Ascending aorta (tissue), 2 donors: ENCODE measurements at places on chromosomes 5 and 9.

GRCh38 chr5:137565450-137565849 lies 66.3 kb upstream of the SPOCK1 start:
- no peaks in the 10 kb centered on the region for H3K36me3 ChIP-seq
- H3K4me3 ChIP-seq, result no peak overlapping the region
- peaks cover 3% of the 10 kb centered on the region for H3K4me1 ChIP-seq

DNA sequence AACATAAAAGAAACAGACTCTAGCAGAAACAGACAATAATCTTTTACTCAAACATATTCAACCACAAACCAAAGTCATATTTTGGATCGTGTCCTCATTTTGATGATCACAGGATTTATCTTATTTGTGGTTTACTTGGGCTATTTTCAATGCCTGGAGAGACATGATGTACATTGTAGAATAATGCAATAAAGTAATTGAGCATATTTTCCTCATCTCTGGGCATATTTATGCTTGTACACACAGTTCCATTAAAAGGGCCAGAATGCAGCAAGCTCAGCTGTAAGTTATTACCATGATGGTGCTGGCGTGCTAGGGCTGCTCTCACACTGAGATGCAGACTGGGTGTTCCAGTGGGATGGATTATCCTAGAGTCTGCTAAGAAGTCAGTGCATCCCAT lies 456.7 kb downstream of the TLE4 start:
- no peaks in the 10 kb centered on the region for H3K27me3 ChIP-seq
- no peak overlapping the region for H3K27ac ChIP-seq
- H3K4me1 ChIP-seq, result no peaks in the 10 kb centered on the region
- no peak for DNase-seq

DNA sequence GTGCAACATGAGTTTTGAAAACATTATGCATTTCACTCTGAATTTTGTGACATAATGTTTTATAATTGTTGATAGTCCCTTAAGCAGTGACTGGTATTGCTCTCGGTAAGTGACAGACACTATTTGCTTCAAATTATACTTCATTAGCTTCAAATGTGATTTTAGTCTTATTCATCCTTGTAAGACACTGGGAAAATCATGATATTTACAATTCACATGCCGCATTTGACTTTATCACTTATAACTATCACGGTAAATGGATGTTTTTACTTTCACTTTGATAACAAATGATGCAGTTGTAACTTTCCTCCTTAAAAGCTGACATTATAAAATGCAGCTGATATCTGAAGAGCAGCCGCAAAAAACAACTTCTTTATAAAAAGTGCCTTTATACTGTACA lies 44.1 kb upstream of the ITGA2 start:
- H3K27ac ChIP-seq, result no peak overlapping the region
- no peaks in the 10 kb centered on the region for H3K4me1 ChIP-seq
- no peak for DNase-seq
- peaks cover 20% of the 10 kb centered on the region for H3K36me3 ChIP-seq
- no peaks in the 10 kb centered on the region for H3K27me3 ChIP-seq
- H3K4me3 ChIP-seq, result peak overlapping the region; percentile 41

DNA sequence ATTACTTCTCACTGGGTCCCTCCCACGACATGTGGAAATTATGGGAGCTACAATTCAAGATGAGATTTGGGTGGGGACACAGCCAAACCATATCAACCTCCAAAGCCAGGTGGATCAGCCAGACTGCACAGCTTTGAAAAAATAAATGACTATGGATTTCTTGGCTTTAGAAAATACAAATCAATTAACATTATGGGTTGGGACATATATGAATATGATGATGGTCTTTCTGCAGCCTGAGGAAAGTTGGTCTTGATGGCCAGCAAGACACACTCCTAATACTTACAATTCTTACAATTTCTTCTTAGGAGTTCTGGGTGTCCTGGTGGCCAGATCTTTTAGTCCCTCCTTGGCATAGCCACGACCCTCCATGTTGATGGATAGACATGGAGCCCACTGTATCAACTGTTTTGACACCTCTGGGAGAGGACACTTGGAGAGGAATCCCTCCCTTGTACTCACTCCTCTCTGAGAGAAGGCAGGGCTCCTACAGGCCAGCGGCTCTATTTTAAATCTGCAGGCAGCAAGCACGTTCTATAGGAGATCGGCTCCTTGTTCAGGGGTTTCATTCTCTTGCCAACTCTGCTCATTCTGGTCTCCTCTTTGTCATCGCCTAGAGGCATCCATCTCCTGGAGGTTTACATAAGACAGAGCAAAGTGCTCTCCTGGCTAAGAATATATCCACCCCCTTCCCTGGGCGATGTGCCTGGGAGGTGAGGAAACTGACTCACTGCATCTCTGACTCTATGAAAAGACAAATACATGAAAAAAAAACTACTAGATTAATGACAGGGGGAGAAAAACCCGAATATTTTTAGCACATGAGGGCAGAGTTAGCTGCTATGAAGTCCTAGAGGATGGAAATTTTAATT lies 145.9 kb downstream of the CARTPT start:
- no peak overlapping the region for H3K4me3 ChIP-seq
- no peaks in the 10 kb centered on the region for H3K27me3 ChIP-seq
- H3K27ac ChIP-seq, result no peak overlapping the region
- DNase-seq, result peak; percentile 76
- H3K4me1 ChIP-seq, result peaks cover 6% of the 10 kb centered on the region

GRCh38 chr9:98929071-98929470 lies 14.6 kb upstream of the COL15A1 start:
- H3K4me1 ChIP-seq, result no peaks in the 10 kb centered on the region
- H3K4me3 ChIP-seq, result no peak overlapping the region
- no peak overlapping the region for H3K27ac ChIP-seq
- no peaks in the 10 kb centered on the region for H3K27me3 ChIP-seq

- H3K27me3 ChIP-seq, result no peaks in the 10 kb centered on the region
- H3K27ac ChIP-seq, result no peak overlapping the region
These were observed 145.0 kb downstream of the SLC24A2 start for GRCh38 chr9:19643875-19644274.

DNA sequence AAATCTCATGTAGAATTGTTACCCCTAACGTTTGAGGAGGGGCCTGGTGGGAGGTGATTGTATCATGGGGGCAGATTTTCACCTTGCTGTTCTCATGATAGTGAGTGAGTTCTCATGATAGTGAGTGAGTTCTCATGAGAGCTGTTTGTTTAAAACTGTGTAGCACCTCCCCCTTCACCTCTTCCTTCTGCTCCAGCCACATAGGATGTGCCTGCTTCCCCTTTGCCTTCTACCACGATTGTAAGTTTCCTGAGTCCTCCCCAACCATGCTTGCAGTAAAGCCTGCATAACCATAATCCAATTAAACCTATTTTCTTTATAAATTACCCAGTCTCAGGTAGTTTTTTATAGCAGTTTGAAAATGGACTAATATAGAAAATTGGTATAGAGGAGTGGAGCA lies 1783.7 kb upstream of the CDH9 start:
- no peaks in the 10 kb centered on the region for H3K27me3 ChIP-seq
- H3K27ac ChIP-seq, result no peak overlapping the region
- H3K4me3 ChIP-seq, result no peak overlapping the region

GRCh38 chr9:23117616-23118015 lies 671.0 kb downstream of the DMRTA1 start:
- no peak for DNase-seq
- no peak overlapping the region for H3K27ac ChIP-seq

DNA sequence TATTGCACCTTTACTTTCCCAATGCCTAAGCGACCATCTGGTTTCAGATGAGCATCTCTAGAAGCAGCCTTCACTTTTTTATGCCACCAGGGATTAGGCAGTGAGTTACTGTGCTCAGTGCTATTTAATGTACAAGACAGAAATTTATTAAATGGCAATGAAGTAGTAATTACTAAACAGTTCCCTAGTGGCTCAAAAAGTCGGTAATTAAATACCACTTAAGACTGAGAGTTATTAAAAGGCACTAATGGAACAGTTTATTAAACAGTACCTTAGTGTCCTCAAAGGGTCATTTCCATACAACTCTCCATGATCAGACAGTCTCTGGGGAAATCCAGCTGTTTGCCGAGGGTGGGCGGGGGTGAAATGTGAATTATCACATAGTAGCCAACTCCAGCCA lies 42.3 kb downstream of the LHFPL2 start:
- DNase-seq, result no peak
- no peaks in the 10 kb centered on the region for H3K36me3 ChIP-seq
- no peak overlapping the region for H3K4me3 ChIP-seq
- H3K27me3 ChIP-seq, result no peaks in the 10 kb centered on the region

- peak; percentile 75 for DNase-seq
- H3K27me3 ChIP-seq, result no peaks in the 10 kb centered on the region
- peak overlapping the region; percentile 90 for H3K27ac ChIP-seq
- H3K4me1 ChIP-seq, result peaks cover 31% of the 10 kb centered on the region
- H3K36me3 ChIP-seq, result no peaks in the 10 kb centered on the region
These were observed 858 bp downstream of the NCS1 start for GRCh38 chr9:130172858-130173665.

DNA sequence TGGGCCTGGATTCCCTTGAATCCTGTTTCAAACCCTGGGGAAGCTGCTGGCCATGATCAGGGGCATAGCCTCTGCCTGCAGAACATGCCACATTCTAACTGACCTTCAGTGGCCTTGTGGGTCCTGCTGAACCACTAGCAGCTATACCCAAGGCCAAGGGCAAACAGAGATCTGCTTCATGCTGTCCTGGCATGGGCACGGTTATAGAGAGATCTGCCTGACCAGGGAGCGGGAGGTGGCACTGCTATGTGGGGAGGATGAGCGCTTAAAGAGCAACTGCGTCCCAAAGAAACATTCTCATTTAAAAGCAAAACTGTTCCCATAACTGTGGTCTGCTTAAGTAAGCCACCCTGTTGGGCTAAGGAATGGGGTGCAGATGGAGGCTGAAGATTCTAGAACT lies 36.5 kb upstream of the SYNPO start:
- peaks cover 74% of the 10 kb centered on the region for H3K4me1 ChIP-seq
- no peak for DNase-seq
- H3K27ac ChIP-seq, result peak overlapping the region; percentile 96
- H3K36me3 ChIP-seq, result no peaks in the 10 kb centered on the region

- no peak for DNase-seq
- H3K36me3 ChIP-seq, result no peaks in the 10 kb centered on the region
- no peak overlapping the region for H3K4me3 ChIP-seq
- H3K27me3 ChIP-seq, result no peaks in the 10 kb centered on the region
These were observed 287.0 kb downstream of the GAS1 start for GRCh38 chr9:86660146-86660943.

GRCh38 chr9:14440062-14440461 lies 126.1 kb upstream of the NFIB start:
- no peaks in the 10 kb centered on the region for H3K27me3 ChIP-seq
- H3K4me1 ChIP-seq, result no peaks in the 10 kb centered on the region
- no peak for DNase-seq
- no peak overlapping the region for H3K27ac ChIP-seq

- H3K27ac ChIP-seq, result no peak overlapping the region
- no peak for DNase-seq
- no peaks in the 10 kb centered on the region for H3K36me3 ChIP-seq
- no peaks in the 10 kb centered on the region for H3K27me3 ChIP-seq
- no peaks in the 10 kb centered on the region for H3K4me1 ChIP-seq
These were observed 5.6 kb downstream of the IFNA14 start for GRCh38 chr9:21234153-21234687.

GRCh38 chr9:129610473-129611306 lies 10.2 kb downstream of the C9orf50 start:
- no peaks in the 10 kb centered on the region for H3K36me3 ChIP-seq
- H3K4me3 ChIP-seq, result peak overlapping the region; percentile 84
- peak overlapping the region; percentile 91 for H3K27ac ChIP-seq
- no peaks in the 10 kb centered on the region for H3K27me3 ChIP-seq

DNA sequence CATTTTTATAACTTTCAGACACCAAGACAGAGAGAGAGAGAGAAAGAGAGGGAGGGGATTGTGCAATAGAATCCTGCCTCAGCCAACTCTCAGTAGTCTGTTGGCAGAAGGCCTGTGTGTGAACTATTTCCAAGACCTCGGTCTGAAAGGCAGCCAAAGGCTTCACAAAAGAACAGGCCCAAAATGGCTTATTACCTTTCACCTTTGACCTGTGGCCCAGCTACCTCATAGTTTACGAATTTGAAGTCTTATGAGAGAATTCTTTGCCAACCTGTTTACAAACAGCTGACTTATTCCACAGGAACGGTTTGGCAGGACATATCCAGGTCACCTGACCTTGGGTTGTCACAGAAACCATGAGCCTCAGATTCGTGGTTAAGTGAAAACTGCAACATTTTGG lies 48.6 kb downstream of the NR2F1-AS1 start:
- H3K4me1 ChIP-seq, result no peaks in the 10 kb centered on the region
- H3K27me3 ChIP-seq, result no peaks in the 10 kb centered on the region
- H3K27ac ChIP-seq, result no peak overlapping the region
- no peak for DNase-seq
- H3K36me3 ChIP-seq, result no peaks in the 10 kb centered on the region
- no peak overlapping the region for H3K4me3 ChIP-seq

DNA sequence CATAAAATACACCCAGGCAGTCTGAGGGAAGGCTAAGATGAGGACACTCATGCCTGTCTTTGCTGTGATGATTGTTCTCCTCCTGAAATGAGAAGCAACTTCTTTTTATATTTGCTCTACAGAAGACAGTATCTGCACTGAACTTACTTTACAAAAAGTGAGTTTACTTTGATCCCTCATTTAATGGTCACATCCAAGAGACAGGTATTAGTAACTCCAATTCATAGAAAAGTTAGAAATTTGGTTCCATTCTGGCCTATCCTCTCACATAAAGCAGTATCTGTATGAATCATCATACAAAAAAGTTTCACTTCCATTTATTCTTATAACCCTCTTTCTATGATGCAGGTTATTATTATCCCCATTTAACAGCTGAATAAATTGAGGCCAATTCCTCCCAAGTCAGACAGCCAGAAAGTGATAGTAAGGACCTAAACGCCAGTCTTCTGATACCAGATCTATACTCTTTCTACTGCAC lies 15.2 kb downstream of the TSTD2 start:
- peaks cover 3% of the 10 kb centered on the region for H3K36me3 ChIP-seq
- H3K4me1 ChIP-seq, result no peaks in the 10 kb centered on the region
- H3K4me3 ChIP-seq, result no peak overlapping the region

- peaks cover 22% of the 10 kb centered on the region for H3K36me3 ChIP-seq
- H3K4me3 ChIP-seq, result no peak overlapping the region
- H3K27me3 ChIP-seq, result no peaks in the 10 kb centered on the region
- peak; percentile 70 for DNase-seq
- peak overlapping the region; percentile 59 for H3K27ac ChIP-seq
- H3K4me1 ChIP-seq, result peaks cover 12% of the 10 kb centered on the region
These were observed 200.7 kb downstream of the FANCC start for GRCh38 chr9:95116808-95117204.
